ENCODE measurements at places on chromosomes 1 and 21.

GRCh38 chr1:108149796-108150467, 50.2 kb downstream of the SLC25A24 start:
- no peak for DNase-seq

GRCh38 chr1:166843769-166844596, 4.7 kb downstream of the POGK start:
- no peak for DNase-seq

DNA sequence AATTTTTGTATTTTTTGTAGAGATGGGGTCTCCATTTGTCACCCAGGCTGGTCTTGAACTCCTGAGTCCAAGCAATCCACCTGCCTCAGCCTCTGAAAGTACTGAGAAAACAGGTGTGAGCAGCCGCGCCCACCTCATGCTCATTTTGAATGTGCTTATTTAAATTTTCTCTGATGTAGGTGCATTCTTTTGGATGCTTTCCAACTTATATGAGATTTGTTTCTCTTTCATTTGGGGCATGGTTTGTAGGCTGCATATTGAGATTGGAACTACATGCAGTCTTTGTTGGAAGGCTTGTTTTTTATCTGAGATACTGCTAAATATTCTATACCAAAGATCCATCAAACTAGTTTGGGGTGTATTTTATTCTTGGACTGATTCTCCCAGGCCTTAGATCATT, 81.0 kb upstream of the IVNS1ABP start:
- DNase-seq: no peak

- no peak for DNase-seq
Measured at GRCh38 chr1:234659538-234659937, 49.6 kb upstream of the IRF2BP2 start.

DNA sequence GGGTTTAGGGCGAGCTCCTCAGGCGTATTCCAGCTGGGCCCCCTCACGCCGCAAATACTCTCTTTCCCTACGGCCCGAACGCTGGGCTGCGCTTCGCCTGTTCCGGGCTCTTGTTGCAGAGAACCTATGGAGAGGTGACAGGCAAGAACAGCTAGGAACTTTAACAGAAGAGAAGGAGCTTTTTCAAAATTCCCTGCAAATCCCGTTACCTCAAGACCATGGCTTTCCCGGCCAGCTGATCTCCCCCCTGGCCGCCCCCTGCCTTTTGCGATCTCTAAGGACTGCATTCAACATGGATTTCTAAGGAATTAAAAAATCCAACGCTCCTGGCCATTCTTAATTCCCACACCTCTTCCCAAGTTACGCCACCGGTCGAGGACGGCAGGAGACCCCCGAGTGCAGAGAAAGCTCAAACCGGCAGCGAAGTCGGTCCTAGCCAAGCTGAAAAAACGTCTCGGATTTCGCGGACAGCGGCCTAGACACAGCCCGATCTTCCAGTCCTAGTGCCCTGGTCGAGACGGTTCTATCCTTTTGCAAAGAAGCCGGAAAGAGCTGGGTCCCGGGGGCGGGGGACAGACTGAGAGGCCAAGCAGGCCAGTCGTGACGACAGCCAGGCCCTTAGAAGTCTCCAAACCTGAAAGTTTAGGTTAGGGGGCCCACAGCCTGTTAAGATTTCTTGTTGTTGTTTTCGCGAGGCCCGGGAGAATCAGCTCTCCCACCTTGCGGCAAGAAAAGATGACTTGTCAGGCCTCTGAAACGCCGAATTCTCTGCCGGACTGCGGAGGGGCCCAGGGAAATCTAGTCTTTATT, 1.1 kb upstream of the TBX15 start:
- DNase-seq: no peak

DNA sequence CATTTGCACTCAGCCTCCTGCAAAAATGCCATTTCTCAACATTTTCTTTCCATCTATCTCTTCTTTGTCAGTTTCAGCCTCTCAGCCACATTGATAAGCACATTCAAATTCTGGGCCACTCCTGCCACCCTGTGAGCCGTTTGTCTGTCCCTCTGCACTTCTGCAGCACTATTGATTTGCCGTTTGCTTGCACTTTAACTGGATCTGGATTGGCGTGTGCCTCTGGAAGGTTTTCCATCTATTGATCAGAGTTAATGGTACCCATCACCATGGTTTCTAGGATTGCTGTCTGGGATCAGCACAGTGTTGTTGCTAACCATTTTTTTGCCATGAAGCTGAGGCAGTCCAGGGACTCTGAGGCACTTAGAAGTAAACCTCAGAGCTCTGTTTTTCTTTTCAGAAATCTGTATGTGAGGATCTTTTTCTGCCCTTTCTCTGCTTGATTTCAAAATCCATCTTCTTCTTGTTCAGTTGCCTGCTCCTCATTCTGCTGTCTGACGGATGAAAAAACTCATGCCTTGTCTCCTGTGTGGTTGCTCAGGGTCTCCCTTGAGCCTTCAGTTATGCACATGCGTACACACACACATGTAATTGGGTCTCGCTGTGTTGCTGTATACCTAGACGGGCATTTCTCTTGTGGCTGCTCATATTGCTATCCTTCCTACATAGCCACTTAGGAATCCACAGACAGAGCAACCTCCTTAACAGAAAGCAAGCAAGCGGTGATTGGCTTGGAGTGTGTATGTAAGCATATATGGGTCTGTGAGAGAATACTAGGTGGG, 67.9 kb downstream of the NOS1AP start:
- DNase-seq: no peak

DNA sequence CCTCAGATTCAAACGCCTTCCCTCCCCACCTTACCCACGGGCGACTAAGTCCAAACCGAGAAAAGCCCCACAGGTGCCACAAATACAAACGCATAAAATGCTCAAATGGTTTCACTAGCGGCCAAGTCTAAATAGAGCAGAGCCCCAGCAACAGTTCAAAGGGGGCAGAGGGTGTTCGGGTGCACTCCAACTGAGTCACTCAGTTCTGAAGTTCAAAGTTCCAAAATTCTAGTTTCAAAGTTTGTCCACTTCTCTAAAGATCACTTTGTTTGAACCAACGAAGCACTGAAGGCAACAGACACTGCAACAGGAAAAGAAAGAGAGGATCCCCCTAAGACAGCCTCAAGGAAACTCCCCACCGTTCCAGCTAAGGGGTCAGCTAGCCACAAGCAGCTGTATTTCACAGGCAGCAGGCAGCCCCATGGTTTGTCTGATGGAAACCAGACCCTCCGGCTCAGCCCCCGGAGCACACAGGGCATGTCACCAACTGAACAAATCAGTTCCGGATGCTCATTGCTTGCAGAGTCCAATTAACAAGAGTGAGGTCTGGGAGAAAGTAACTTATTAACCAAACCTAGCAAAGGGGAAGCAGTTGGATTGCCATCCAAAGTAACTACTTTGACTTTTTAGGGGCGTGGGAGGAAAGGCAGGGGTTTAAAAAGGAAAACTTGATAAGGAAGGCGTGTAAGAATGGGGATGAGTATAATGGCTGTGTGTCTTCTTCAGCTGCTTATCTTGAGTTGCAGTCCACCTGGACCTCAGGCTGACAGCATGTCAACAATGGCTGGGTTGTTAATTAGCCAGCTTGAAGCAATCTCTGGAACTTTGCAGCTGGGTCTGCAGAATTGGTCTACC, 1423.9 kb upstream of the PRMT6 start:
- no peak for DNase-seq

GRCh38 chr1:39829791-39830533, 41.3 kb upstream of the BMP8B start:
- DNase-seq: no peak

DNA sequence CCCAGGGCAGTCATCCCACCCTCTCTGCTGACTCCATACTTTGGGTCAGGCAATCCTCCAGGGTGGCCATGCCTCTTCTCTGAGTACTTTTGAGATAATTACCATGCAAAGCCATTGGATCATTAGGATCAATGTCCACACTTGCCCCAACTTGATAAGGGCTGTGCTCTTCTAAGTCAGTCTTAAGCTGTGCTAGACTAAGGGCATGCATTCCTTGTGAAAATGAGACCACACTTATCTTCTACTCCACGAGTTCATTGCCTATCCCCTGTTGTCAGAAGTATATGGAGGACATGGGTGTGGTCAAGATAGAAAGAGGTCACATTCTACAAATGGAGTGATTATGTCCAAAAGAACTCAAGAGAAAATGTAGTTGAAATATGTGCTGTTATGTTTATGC, 18.9 kb upstream of the SSX2IP start:
- DNase-seq: no peak

DNA sequence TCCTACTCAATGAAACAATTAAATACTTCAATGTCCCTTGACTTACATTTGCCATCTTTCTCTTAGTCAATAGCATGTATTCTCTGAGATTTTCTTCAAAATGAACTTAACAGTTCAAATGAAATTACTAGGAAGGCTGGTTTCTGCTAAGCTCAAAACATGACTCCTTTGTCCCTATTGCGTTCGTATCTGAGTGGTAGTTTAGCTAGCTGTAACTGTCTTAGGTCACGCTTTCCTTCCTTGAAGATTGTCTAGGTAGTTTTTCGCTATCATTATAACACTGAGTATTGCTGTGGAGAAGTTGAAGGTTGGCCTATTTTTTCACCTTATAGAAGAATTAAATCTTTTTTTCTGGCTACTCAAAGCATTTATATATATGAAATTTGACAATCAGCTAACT, 1535.2 kb downstream of the PLA2G4A start:
- no peak for DNase-seq

DNA sequence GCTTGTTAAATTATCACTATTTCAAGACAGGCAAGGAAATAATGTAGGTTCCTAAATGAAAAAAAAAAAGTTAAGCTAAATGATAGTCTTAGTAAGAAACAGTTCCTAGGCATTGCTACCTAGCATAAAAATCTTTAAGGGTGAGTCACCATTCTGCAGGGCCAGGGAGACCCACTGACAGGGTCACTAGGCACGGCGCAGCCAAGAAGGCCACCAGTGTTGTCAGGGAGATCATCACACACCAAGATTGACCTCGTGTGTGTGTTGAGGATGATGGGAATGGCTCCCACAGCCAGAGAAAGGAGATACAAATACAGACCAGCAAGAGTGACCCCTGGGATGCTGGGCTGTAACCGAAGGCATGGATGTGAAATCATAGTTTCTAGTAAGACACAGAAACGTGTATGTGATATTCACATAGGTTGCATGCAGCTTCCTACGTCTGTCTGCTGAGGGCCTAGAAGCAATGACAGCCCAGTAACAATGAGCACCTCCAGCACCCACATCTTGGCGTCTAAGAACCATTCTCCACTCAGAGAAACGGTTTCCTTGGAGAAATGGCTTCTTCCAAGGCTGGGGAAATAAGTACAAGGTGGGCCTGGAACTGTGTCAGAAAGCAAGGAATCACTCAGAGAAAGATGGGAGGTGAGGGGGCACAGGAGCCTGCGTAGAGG, 29.1 kb downstream of the RIPK4 start:
- no peak for DNase-seq

DNA sequence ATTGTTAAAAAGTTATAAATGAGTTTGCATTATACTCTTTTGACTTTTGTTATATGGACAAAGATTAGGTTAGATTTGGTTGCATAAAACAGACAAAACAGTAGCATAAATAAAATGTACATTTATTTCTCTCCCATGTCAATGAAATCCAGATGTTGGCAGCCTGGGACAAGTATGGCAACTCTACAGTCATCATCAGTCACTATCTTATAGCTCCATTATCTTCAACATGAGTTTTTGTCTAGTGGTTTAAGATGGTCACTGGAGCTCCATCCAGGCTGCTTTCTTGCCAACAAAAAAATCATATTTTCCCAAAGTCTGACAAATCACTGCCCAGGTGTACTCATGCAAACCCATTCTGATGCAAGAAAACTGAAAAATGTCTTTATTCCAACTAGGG, 83.8 kb downstream of the CD58 start:
- DNase-seq: no peak

- no peak for DNase-seq
Measured at GRCh38 chr1:100461222-100461621, 76.7 kb upstream of the GPR88 start.

DNA sequence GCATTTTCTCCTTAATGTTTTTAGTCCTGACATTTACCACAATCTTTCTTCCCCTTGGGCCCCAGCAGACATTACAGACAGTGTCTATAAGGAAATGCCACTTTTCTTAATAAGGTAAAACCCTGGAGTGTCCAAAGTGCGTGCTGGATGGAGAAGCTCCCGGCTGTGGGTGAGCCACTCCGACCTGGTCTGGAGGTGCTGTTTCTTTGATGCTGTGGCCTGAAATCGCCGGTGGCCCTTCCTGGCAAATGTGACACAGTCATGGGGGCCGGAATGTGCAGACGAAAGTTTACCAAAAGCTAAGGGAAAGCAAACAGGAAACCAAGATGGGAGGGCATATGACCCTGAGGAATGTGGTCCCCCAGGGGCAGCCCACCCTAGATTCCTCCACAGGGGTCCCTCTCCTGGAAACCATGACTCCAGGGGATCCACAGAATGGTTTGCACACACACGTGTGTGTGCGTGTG, 77.9 kb downstream of the FHAD1 start:
- DNase-seq: no peak

DNA sequence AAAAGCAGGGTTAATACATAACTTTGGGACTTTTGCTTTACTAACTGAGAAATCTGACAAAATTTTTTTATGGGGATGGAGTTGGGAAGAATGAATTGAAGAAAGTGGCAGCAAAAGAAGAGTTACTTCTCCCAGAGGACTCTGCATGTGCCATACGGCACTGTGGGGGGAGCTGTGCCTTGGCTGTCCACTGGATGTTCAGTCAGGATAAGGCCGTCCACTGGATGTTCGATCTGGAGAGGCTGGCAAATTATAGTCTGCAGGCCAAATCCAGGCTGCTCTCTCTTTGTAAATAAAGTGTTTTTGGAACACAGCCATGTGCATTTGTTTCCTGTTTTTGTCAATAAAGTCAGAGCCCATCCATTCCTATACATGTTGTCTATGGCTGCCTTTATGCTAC, 4.5 kb upstream of the MAP3K7CL start:
- no peak for DNase-seq

GRCh38 chr21:31107871-31108270, 69.6 kb upstream of the KRTAP19-8 start:
- DNase-seq: no peak

GRCh38 chr1:54199151-54199764, 572 bp downstream of the CYB5RL start:
- DNase-seq: no peak

- no peak for DNase-seq
Measured at GRCh38 chr1:235503403-235504121, 690 bp downstream of the B3GALNT2 start.
